Stimulated activated CD8-positive, alpha-beta memory T cell treated with anti-CD3 and anti-CD28 coated beads, Interleukin-4, amount 100 ng/mL, for 1 hour (primary cell): ENCODE measurements at places on chromosomes 11 and 22.

DNA sequence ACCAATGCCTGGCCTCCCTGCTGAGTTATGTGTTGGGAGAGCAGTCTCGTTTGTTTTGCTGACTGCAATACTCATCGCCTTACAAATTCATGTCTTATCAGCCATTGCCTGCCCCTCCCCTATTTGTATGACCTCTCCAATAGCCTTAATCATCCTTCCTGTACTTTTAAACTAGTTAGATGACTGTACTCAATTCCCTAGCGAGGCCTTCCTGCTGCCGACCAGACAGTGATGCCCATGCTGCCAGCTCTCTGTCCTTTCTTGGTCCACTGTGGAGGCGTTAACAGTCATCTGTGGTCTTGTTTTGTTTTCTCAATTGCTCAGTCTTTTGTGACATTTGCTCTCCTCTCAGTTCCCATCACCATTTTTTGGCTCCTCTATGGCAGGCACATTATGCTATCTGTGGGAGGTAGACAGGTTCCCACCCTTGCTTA, 20.3 kb upstream of the YPEL1 start:
- no peak for DNase-seq

DNA sequence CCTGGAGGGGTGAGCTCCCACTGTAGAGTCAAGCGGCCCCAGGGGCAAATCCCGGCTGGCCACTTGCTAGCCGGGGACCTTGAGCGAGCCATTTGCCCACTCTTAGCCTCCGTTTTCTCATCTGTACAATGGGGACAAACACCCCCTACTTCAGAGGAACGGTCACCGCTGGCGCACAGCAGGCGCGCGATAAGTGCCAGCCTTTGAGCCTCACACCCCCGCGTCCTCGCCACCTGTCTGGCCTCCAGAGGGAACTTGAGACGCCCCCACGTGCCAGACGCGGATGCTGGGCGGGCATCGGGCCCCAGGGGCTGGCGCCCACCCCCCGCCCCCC, 72.6 kb upstream of the TCF20 start:
- no peak for DNase-seq

DNA sequence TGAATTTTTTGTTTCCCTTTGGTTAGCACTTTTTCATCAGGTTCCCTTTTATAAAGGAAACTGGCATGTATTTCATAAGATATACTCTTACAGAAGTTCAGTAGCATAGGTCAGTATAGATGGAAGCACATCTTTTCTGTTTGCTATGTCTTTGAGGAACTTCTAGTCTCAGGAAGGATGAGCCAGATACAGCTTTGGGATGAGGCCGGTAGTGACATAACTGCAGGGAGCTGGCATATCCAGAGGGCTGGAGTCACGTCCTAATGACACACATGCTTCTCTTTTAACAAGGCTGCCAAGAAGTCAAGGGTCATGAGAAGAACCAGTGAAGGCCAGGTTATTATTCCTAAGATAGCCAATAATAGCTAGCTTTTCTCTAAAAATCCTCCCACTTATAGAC, 33.3 kb upstream of the ADSL start:
- no peak for DNase-seq

DNA sequence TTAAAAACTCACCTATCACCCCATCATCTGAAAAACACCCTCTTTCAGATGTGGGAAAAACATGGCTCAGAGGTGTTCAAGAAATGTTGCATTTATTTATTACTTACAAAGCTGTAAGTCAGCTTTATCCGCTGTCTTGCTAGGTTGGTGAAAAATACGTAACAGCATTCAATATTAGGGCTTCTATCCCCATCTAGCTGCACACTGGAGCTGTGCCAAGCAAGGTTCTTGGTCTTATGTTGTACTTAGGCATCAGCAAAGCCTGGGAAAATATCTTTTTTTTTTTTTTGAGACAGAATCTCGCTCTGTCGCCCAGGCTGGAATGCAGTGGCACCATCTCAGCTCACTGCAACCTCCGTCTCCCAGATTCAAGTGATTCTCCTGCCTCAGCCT, 7.5 kb downstream of the SERPING1 start:
- no peak for DNase-seq

DNA sequence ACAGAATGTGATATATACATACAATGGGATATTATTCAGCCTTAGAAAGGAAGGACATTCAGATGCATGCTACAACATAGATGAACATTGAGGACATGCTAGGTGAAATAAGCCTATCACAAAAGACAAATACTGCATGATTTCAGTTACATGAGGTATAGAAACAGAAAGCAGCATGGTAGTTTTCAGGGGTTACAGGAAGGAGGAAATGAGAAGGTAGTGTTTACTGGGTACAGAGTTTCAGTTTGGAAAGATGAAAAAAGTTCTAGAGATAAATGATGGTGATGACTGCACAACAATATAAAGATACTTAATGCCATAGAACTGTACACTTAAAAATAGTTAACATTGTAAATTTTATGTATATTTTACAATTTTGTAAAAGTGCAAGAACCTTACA, 266.7 kb upstream of the C11orf87 start:
- no peak for DNase-seq

GRCh38 chr11:60159868-60160267, 23.0 kb downstream of the MS4A6A start:
- DNase-seq = no peak

DNA sequence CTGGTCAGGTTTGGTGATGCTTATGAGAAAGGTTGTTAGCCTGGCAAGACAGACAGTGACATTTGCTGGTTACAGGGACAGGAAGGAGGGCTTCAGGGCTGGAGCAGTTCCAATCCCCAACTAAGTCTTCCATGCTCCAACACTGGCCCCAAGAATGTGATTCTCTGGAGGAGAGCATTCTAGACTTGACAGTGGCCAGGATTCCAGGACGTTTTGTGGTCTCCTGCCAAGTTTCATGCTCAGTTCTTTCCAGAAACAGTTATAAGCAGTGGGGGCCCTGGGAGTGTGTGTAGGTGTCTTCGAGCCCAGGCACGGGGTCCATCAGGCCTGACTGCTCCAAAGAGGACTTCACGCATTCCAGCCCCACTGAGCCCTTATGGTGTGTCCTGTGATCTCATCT, 8.9 kb upstream of the GRK3 start:
- DNase-seq = no peak

DNA sequence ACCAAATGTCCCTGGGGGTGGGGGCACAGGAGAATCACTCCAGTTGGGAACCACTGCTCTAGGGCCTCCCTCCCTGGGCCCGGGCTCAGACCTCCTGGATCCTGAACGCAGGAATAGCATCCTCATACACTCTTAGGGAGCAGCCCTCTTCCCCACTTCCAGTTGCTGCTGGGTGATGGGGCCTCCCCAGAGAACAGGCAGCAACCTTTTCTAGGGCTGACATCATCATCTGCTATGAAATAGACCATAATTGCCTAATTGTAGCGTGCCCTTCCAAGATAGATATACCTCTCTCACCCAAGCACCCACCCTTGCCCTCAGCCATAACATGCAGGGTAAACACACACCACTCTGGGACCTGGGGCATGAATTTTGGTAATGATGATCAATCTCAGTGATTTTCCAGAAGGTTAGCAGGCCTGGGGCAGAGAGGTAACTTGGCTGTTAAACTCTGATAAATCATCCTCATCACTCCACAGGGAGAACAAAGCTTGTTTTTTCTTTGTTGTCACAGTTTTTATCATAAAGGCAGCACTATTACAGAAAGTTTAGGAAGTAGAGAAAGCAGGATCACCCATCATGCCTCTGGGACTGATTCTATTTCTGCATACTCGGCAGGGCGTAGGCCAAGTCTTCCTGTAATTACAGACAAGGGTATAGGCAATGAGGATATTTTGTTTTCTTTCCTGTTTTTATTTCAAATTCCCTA, 88.3 kb upstream of the PRDM11 start:
- DNase-seq = no peak

DNA sequence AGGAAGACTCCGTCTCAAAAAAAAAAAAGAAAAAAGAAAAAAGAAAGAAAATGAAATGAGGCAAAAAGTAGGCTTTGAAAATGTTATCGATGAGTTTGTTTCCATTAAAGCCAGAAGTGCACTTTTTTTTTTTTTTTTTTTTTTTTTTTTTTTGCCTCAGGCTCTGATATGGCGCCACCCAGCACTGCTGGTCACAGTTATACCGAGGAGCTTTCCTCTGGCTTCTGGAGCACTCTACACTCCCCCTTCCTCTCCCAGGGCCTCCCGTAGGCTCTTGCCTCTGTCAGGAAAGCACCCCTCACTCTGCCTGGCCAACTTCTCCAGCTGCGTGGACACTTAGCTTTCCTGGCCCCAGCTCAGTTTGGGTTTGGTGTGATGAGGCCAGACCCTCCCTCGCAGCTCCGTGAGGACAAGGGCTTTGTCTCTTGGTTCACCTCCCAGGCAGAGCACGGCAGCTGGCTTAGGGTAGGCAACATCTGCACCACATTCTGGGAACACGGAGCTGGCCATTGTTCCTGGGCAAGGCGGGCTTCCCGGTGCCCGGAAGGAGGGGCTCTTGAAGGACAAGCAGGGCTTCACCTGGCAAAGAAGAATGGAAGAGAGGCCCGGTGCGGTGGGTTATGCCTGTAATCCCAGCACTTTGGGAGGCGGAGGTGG, 16.9 kb downstream of the FADS2 start:
- no peak for DNase-seq

DNA sequence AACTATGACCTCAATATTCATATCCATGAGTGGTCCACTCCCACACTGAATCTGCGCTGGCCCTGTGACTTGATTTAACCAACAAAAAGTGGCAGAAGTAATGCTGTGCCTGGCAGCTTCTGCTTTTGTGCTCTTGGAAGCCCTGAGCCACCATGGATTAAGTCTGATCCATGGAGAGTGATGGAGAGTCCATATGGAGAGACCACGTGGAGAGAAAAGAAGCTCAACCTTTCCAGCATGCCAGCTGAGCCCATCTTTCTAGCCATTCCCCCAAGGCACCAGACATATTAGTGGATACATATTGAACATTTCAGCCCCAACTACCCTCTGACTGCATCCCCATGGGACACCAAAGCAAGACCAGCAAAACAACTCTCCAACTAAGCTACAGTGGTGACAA, 16.0 kb downstream of the LRRC55 start:
- DNase-seq = no peak

DNA sequence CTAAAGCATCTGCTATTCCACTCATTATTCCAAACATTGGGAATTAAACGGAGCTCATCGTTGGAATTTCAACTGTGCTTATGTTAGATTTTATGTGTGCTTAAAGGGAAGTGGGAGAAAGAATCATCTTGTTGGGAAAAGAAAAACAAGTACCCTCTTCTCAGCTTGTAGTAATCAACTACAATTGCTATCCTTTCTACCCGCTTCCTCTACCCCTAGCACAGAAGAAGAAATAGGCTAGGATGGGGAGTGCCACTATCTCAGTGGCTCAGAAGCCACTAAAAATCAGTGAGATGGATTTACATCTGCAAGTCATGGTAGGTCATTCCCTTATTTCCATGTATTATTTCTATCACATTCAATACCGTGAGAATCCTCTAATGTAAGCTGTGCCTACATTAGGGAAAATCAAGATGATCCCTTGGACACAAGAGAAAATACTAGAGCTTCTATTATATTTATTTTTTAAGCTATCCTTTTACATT, 97.9 kb upstream of the CD44 start:
- DNase-seq = no peak

GRCh38 chr22:25403811-25404471, 160.5 kb upstream of the GRK3 start:
- DNase-seq = no peak

DNA sequence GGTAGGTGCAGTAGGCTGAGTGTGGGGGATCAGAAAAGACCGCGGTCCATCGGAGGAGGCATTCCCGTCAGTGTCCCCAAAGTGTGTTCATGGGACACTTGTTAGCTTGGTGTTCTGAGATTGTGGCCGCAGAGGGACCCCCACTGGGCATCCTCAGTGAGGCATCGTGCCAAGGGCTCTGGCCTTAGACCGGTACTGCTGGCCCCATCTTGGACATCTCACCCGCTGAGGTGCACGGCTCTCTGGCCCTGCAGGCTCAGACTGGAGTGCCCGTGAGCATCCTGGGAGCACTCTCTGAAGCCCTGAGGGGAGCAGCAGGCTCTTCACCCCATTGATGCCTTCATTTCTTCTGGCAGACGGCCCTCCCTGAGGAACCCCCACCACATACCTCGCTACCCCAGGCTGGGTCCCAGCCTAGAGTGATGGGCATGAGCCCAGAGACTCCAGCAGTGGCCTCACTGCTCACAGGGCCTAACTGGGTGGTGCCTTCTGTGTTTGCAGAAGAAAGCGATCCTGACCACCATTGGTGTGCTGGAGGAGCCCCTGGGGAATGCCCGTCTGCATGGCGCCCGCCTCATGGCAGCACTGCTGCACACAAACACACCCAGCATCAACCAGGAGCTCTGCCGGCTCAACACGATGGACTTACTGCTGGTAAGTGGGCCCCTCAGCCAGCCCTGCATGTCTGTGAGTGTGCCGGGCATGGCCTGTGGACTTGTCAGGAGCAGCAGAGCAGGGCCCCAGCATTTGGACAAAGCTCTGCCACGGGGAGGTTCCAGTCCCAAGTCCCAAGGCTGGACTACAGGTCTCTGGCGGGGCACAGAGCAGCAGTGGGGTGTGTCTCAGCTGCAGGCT, 51.6 kb downstream of the SBF1 start:
- DNase-seq = no peak

- no peak for DNase-seq
Observed at GRCh38 chr11:22787551-22788162, 41.9 kb downstream of the SVIP start.

DNA sequence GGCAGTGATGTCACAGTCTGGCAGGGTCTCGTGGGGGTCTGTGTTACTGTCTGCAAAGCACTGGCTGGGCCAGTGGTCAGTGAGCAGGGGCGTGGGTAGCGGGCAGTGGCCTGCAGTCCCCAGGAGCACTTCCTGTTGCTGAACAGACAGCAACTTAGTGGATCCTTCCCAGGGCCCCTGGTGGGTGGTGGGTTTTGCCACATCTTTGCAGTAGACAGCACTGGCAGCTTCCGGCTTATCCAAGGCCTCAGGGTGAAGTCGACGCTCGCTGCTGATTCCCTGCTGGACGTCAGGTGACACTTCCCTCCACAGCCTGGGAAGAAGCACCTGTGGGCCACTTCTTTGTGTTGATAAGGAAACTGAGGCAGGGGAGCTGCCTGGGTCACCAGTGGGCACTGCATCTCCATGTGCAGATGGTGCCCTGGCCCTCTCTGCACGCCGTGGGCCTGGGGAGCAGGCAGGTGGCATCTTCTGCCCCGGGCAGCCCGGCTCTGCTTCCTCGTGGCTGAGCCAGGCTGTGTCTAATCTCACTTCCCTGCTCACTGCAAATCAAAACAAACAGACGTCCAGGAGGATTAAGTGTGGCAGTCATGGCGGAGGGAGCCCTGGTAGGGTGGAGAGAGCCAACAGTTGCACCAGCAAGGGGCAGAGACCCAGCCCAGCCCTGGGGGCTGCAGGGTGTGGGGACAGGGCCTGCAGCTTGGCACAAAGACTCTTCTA, 79.8 kb downstream of the KCNQ1 start:
- DNase-seq = no peak

DNA sequence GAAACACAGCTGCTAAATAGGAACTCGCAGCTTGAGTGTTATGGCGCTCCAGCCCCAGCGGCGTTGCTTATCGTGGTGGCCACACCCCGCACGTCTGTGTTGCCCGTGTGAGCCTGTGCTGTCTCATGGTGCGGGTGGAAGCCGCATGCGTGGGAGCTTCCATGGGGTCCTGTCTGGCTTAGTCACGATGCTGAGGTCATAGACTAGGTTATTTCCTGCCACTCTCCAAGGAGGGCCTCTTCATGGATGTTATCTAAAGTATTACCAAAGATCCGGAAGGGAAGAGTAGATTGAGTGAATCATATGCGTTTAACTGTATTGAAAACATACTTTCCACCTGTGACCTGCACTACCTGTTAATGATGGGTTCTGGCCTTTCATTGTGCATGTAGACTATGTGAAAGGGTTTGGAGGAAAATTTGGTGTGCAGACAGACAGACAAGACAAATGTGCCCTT, 21.7 kb downstream of the CTTN start:
- DNase-seq = no peak
